ENCODE measurements at places on chromosomes 6 and 20.
A peak's percentile ranks its signal among the peaks of the same experiment; 100 is the strongest.

DNA sequence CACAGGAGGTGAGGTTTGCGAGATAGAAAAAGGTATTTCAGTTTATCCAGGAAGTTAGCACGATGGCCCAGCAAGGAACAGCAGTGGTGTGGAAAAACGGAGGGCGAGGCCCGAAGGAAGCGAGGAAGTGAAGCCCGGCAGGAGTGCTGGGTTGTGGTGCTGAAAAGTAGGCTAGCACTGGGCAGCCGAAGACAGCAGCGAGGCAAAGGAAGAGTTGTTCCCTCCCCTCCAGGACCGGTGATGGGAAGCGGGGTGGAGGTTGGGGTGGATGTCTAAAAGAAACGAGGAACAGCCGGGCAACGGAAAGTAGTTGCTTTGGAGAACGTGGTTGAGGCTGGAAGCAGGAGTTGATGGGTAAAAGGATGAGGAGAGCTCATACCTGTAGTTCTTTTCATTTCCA is 1.4 kb downstream of the METTL24 start:
- no peak for DNase-seq

DNA sequence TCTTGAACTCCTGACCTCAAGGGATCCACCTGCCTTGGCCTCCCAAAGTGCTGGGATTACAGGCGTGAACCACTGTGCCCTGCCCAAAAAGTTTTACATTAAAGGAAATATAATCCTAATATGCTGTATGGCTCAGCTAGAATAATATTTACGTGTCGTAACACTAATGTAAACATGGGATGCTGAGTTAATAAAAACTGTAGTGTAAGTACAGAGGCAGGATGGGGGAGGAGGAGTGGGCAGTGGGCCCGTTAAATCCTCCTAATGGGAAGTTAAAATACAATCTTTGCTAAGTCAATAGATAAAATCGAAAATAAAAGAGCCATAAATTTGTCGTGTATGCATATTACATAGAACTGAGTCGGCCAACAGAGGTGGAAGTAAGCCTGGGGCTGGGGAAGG is 12.1 kb upstream of the IP6K3 start:
- no peak for DNase-seq

GRCh38 chr6:135234492-135234780 is 53.3 kb downstream of the MYB start:
- DNase-seq: no peak

GRCh38 chr6:139881728-139882211 is 507.3 kb upstream of the CITED2 start:
- DNase-seq: peak; percentile 37

GRCh38 chr6:3990692-3991491 is 88.0 kb downstream of the FAM217A start:
- peak; percentile 61 for DNase-seq

DNA sequence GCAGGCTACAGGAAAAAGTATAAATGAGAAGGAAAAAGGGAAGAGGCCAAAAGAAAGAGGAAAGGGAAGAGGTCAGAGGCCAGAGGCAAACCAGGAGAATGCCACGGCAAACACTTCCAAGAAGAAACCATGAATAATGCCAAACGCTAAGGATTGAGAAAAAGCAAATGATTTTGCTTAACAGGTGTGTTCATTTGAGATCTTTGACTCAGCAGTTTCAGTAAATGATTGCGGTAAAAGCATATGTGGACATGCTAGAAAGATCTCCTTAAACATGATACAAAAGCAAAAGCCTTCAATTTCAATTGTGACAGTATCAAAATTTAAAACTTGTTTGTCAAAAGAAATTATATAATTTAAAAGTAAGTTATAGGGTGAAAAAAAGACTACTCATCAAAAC is 70.6 kb downstream of the UBE3D start:
- no peak for DNase-seq

- DNase-seq: peak; percentile 81
These were observed 15.1 kb downstream of the ACSS1 start for GRCh38 chr20:25042531-25043498.

- DNase-seq: no peak
These were observed 176.0 kb downstream of the MRPL14 start for GRCh38 chr6:43951063-43951755.

DNA sequence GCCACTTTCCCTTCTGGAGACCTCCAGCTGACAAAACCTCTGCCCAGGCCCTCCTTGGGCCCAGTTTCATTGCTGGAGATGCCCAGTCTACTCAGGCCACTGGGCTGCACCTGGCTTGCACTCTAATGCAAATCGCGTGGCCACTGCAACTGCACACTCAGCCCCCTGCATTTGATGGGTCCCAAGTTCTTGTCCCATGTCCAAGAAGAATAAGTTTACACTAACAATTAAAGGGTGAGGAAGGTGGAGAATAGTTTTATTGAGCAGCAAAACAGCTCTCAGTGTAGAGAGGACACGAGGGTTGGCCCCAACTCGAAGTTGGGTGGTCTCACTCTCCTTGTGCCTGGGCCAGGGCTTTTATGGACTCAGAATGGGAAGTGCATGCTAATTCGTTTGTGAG is 31.9 kb upstream of the THEMIS start:
- DNase-seq: no peak

GRCh38 chr6:89281779-89282246 is 33.3 kb downstream of the GABRR2 start:
- DNase-seq: peak; percentile 87

GRCh38 chr6:136918706-136919105 is 3.4 kb upstream of the SLC35D3 start:
- DNase-seq: no peak

DNA sequence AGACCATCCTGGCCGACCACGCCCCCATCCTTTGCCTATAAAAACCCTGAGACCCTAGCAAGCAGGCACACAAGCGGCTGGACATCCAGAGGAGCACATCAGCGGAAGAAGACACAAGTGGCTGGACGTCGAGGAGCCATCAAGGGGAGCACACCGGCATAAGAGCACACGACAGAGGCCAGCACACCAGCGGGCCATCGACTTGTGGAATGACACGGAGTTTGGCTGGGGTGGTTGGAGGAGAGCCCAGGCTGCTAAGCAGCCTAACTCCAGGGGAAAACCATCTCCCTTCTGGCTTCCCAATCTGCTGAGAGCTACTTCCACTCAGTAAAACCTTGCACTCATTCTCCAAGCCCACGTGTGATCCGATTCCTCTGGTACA is 44.8 kb upstream of the BCLAF1 start:
- no peak for DNase-seq

DNA sequence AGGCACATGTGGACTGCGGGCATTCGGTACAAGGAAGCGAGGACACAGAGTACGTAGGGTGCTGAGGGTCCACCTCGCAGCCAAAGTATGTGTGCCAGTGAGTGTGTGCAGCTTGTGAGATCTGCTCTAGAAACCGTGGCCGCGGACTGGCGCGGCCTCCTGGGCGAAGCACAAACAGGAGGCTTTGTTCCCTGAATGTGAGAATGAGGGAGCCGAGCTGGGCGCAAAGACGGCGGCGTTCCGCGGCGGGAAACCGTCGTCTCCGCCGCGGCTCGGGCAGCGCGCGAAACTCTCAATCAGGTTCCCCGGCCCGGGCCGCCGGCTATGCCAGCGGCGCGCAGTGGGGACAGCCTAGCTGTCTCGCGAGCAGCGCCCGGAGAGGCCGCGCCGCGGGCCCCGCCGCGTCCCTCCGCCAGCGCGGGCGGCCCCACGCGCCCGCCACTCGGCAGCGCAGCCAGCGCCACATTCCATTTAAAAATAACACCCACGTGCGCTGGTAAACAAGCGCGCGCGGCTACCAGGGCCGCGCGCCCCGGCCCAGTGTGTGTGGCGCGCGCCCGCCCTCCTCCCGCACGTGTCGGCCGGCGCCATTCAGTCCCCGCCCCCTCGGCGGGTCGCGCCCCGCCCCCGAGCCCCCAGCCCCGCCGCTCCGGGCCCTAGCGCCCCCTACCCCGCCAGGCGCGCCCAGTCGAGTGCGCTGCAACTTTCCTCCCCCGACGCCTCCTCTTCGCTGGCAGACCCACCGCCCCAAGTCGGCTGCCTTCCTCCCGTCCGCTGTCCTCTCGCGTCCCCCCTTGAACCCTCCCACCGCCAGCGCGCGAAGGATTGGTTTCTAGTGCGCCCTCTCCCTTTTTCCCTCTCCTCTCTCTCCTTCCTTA is 3.0 kb upstream of the FOXO3 start:
- DNase-seq: peak; percentile 70

DNA sequence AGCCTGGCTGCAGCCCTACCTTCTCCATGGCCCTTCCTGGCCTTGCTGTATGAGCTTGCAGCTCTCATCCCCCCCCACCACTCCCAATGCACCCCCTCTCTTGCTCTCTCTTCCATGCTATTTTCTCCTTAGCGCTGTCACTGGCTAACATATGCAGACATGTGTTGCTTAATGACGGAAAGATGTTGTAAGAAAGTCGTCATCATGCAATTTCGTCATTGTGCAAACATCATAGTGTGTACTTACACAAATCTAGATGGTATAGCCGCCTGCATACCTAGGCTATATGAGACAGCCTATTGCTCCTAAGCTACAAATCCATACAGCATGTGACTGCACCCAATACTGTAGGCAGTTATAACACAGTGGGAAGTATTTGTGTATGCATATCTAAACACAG is 27.0 kb downstream of the ANGPT4 start:
- DNase-seq: no peak

DNA sequence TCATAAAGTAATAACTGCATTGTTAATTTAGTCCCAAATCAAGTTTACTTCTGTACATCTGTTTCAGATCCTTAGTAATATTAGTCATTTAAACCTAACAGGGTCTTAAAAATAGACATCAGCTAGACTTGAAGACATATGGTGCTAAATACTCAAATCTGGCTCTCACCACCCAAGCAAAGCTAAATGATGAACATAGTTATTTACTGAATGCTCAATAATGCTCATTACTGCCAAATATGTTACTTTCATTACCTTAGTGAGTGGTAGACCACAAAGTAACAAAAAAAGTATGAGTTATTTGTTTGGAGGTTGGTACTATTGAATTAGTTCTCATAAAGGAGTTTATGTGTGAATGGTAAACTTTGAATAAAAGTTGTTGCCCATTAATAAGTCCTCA is 502.1 kb downstream of the PKHD1 start:
- no peak for DNase-seq

- DNase-seq: no peak
These were observed 11.4 kb downstream of the HLA-E start for GRCh38 chr6:30500421-30501355.

- no peak for DNase-seq
These were observed 396.7 kb downstream of the HACE1 start for GRCh38 chr6:104462811-104463599.

DNA sequence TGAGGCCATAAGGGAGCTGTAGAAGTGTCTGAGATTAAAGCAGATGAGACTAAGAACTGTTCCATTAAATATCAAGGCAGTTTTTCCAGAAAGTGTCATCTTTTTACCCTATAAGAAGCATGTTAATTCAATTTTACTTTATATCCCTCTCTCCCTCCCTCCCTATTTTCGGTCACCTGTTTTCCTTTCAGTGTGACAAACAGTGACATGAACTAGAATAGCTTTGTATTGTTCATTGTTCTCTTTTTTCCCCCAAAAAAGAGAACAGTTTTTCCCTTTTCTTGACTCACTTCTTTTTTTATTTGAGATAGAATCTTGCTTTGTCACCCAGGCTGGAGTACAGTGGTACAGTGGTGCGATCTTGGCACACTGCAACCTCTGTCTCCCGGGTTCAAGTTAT is 269.3 kb downstream of the ZFAND3 start:
- no peak for DNase-seq

- no peak for DNase-seq
These were observed 449.0 kb downstream of the CDH26 start for GRCh38 chr20:60407011-60407771.

GRCh38 chr20:37398750-37399621 is 53.0 kb downstream of the SRC start:
- no peak for DNase-seq

GRCh38 chr6:24205020-24205492 is 79.0 kb downstream of the NRSN1 start:
- DNase-seq: peak; percentile 10

DNA sequence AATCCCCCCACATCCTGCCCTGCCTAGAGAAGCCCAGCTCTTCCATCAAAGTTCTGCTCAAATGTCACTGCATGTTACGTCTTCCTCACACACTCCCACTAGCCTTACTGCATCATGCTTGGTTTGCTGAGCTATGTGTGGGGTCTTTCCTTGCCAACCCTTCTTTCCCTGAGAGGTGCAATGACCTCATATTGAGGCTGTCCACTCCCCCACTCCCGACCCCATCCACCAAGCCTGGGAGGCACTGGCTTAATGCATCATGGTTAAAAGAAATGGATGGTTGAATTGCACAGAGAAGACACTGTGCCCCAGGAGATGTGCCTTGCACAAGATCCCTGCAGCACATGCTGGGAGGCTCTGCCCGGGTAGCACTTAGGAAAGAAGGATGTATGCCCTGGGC is 7.7 kb upstream of the IRF4 start:
- no peak for DNase-seq

- DNase-seq: no peak
These were observed 71.2 kb upstream of the SMIM8 start for GRCh38 chr6:87251225-87251624.

- peak; percentile 11 for DNase-seq
These were observed 16.5 kb upstream of the SPAG4 start for GRCh38 chr20:35598899-35599775.

DNA sequence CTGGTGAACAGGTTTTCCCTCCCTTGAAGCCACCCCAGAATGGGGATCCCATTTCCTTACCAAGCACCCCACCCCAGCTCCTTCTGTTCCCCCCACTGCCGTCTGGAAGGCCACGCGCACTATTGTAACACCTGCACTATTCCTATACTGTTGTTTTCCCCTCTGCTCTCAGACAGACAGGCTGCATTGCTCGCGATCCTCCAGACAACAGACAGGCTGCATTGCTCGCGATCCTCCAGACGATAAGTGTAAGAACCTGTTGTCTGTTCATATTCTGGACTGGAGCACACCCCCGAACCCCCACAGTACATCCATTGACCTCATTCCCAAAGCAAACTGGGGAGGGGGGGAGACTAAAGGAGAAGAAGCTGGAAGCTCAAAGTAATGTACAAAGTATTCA is 72.7 kb downstream of the LY86 start:
- no peak for DNase-seq
